ENCODE measurements at places on chromosomes 13 and 19.

DNA sequence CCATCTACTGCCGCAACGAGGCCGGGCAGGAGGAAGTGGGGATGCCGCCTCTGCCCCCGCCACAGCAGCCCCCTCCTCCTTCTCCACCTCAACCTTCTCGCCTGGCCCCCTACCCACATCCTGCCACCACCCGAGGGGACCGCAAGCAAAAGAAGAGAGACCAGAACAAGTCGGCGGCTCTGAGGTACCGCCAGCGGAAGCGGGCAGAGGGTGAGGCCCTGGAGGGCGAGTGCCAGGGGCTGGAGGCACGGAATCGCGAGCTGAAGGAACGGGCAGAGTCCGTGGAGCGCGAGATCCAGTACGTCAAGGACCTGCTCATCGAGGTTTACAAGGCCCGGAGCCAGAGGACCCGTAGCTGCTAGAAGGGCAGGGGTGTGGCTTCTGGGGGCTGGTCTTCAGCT is 3.4 kb upstream of the NUP62 start:
- DNase-seq: peak; percentile 24

DNA sequence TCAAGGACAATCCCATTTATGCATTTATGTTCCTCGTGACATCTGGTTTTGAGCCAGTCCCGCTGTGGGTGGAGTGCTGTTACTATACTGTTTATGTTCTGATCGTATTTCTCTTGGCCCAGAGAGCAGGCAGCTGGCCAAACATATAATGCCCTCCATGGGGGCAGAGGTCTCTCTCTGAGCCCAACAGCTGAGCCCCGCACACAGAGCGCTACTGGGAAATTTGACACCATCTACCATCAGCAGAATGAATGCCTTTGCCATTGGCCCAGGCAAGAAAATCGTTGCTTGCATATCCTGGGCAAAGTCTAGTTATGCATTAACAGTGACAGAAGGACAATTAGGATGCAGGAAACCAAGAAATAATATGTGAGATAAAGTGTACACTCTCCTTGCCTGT is 126.8 kb upstream of the CACNA1A start:
- no peak for DNase-seq

DNA sequence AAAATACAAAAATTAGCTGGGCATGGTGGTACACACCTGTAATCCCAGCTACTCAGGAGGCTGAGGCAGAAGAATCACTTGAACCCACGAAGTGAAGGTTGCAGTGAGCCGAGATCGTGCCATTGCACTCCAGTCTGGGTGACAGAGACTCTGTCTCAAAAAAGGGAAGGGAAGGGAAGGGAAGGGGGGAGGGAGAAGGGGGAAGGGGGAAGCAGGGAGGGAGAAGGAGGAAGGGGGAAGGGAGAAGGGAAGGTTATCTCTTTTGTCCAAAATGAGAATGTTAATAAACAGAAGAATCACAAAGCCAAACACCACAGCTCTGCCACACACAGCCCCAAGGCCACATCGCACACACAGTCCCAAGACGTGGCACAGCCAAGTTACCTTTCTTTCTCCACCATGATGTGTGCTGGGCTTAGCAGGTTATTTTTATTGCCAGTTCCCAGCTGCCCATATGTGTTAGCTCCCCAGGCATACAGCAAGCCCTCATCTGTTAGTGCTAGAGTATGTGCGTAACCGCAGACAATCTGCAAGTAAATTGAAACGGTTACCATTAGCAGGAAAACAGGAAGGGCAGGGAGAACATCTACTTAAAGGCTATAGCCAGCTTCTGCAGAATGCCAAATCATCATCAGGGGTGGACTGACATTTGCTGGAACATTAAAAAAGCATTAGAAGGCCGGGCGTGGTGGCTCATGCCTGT is 34.3 kb downstream of the RCBTB1 start:
- DNase-seq: no peak

- DNase-seq: no peak
These were observed 2.4 kb upstream of the NFIC start for GRCh38 chr19:3363841-3364500.

DNA sequence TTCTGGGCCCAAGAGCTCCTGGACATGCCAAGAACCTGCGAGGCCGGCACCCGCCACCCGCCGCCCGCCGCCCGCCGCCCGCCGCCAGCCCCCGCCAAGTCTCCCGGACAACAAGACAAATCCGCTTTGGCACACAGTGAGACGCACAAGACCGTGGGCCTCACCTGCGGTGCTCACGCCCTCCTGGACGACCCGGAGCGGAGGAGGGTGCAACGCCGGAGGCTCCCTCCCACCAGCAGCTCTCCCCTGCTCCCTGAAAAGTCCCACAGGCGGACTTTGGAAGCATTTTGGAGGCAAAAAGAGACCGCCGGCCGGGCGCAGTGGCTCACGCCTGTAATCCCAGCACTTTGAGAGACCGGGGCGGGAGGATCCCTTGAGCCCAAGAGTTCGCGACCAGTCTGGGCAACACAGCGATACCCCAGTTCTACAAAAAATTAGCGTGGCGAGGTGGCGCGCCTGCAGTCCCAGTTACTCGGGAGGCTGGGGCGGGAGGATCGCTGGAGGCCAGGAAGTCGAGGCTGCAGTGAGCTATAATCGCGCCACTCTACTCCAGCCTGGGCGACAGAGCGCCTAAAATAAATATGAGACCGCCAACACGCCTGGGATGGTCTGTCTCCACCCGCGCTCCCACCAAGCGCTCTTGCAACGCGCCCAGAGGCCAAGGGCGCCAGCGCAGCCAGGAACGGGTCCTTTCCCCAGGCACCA is 783 bp downstream of the RHPN2 start:
- no peak for DNase-seq

GRCh38 chr13:42078128-42078808 is 29.8 kb downstream of the DGKH start:
- DNase-seq: no peak

GRCh38 chr13:44573790-44574465 is 2.2 kb downstream of the TSC22D1 start:
- DNase-seq: no peak

DNA sequence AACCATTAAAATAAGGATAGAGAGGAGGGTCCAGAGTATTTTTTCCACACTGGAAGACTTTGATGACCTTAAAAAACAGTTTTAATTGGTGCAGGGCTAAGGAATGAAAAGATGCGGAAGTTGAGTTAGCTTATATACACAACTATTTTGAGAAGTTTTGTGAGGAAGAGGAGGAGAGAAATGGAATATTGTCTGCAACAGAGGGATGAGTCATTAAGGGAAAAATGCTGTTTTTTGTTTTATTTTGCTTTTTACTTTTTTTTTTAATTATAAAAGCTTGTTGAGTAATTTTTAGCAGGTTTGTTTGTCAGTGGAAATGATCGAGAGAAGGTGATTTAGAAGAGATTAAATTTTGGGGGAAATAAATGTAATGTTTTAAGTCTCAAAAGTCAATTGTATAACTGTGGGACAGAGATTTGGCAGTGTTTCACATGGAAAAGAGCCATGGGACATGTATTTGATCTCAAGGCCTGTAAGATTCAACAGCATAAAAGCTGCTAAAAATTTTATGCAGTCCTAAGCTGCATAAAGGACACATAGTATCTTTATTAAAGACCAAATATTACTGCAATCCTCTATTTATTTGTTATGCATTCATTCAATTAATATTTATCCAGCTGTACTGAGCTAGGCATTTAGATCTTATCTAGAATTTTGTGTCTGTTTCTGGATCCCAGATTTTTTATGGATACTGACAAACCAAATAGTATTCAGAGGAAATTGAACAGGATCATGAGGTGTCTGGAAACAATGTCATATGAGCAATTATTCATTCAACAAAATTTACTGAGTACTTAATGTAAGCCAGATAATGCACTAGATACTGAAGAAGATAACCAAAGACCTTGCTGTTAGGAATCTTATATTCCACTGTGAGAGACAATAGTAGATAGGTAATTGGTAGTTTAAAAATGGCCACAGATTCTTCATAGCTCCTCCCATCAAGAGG is 72.7 kb downstream of the DNAJC15 start:
- DNase-seq: no peak

GRCh38 chr13:46340011-46340410 is 47.0 kb downstream of the RUBCNL start:
- no peak for DNase-seq

- DNase-seq: no peak
These were observed 7.6 kb upstream of the ZSCAN22 start for GRCh38 chr19:58319241-58319640.

GRCh38 chr19:44741841-44742329 is 6.6 kb upstream of the BCL3 start:
- DNase-seq: no peak

DNA sequence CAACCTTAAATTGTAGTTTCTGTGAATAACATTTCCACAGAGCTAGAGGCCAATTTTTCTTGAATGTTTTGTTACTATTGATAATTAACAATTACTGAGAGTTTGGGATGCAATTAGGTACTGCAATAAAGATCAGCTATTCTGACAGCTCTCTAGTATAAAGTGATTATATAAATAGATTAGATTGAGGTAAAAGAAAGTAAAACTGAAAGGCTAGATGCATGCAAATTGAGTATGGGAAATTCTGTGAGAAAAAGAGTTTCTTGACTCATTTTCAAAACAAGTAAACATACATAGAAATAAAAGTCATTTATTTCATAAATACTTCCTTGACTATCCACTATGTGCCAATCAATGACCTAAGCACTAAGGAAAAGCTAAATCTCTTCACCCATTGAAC is 1087.5 kb upstream of the ATXN8OS start:
- DNase-seq: no peak

GRCh38 chr19:45645068-45645630 is 6.0 kb upstream of the EML2 start:
- DNase-seq: no peak

Measured in activated gamma-delta T cell treated with anti-CD3 and anti-CD28 coated beads, Interleukin-2, amount 50 U/mL, for 16 hours (primary cell).